ENCODE measurements at places on chromosomes 2 and 18.

- no peak for DNase-seq
These were observed 73.2 kb downstream of the MBP start for GRCh38 chr18:77059294-77059916.

DNA sequence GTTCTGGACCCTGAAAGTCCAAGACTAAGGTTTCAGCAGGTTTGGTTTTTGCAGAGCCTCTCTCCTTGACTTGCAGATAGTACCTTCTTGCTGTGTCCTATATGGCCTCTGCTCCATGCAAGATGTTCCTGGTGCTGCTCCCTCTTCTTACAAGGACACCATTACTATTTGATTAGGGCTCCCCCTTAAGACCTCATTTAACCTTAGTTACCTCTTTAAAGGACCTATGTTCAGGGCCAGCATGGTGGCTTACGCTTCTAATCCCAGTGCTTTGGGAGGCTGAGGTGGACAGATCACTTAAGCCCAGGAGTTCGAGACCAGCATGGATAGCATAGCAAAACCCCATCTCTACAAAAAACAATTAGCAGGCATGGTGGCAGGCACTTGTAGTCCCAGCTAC is 179.0 kb downstream of the SLC39A10 start:
- no peak for DNase-seq

- DNase-seq: no peak
These were observed 3.6 kb downstream of the KLF11 start for GRCh38 chr2:10046931-10047330.

DNA sequence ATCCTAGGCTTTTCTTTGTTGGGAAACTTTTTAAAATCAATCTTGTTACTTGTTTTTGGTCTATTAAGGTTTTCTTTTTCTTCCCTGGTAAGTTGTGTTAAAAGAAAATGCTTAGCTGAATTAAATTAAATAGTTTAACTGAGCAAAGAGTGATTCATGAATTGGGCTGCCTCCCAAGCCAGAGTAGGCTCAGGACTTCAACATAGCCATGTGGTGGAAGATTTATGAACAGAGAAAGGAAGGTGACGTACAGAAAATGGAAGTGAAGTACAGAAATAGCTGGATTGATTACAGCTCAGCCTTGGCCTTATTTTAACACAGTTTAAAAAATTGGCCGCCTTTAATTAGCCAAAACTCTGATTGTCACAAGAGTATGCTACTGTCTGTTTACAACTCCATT is 27.9 kb upstream of the GALNT5 start:
- no peak for DNase-seq

GRCh38 chr2:115084446-115084845 is 642.0 kb downstream of the DPP10 start:
- no peak for DNase-seq

GRCh38 chr2:236171181-236171679 is 3.0 kb upstream of the GBX2 start:
- no peak for DNase-seq

DNA sequence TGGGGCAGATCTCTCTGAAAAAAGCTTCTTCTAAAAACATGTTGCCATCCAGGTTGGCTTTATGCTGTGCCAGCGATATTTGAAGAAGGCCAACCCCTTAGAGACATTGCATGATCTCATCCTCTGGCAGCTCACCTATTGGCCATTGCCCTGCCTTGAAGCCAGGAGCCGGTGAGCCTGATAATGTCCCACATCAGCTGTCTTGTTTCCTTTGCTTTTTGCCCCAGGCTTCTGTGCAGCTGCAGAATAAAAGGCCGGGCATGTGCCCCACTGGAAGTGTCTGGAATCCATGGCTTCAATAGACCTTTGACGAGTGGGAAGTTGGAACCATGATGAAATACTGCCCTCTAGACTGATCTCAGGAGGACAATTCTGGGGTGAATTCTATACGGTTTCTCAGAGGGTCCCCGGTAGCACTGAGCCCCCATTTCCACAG is 523.5 kb upstream of the ZEB2 start:
- no peak for DNase-seq

DNA sequence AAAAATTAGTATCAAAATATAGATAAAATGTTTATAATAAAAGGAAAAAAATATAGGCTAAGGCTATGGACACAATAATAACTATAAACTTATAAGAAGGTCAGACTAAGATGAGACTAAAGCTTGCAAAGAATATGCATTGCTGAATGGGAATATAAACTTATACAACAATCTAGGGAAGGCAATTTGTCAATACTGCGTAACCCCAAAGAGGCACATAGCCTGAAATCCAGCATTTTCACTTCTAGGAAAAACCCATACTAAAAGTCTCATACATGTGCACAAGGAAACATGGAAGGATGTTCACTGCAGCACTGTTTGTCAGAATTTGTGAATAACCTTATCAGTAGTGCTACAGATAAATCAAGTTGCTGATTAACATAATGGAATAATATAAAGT is 45.5 kb downstream of the FANCL start:
- no peak for DNase-seq

DNA sequence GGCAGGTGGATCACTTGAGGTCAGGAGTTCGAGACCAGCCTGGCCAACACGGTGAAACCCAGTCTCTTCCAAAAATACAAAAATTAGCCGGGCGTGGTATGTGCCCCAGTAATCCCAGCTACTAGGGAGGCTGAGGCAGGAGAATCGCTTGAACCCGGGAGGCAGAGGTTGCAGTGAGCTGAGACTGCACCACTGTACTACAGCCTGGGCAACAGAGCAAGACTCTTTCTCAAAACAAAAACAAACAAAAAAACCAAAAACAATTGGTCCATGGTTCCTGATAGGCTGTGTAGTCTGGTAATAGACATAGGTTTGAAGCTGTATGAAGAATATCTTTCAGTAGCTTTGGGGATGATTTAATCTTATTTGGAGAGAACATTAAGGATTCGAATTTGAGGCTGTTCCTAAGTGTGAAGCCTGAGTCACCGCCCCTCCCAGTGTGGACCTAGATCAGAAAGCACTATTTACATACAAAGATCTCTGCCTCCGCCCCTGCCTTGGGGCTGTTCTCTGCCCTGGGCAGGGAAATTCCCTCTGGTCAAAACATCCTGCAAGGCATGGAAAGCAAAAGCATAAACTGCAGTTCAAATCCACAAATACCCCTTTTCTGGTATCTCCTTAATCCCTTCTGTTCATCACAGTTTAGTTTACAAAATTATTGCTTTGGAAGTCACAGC is 52.8 kb upstream of the PMAIP1 start:
- no peak for DNase-seq

Data from stimulated activated CD4-positive, alpha-beta T cell treated with anti-CD3 and anti-CD28 coated beads, Interleukin-1b, Interleukin-23, amount 100 ng/mL, for 24 hours (primary cell).